ENCODE measurements at places on chromosomes 7 and 10.

DNA sequence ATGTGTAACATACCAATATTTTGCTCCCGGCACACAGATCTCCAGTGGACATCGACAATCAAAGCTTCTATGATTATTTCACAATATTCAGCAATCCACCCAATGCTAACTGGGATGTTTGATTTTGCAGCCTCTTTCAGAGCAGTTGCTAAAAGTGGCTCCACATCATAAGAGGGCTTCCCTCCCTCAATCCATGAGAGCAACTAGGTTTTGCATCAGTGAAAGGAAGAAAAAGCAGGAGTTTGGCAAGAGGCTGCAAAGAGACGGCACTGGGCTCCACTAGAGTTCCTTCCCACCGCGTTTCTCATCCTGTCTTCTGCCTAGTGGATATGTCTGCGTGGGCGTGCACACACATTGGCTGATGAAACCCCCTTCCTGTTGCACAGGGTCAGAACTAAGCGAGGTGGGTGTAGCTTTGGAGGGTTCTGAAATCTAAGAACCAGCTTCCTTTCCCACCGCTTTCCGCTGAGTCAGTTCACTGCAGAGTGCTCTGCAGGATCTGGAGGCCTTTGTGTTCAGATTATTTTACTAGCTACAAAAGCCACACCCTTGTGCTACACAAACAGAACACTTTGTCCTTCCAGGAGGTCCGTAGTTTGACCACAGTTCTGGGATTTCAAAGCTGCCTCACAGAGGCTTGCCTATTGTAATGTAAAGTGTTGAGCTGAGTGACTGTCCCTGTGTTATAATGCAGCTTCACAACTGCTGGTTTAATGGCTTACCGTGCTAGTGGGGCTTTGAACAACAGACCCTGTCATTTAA, 28.1 kb downstream of the ARL4A start:
- DNase-seq = peak; percentile 34

GRCh38 chr10:61472090-61472674, 19.0 kb upstream of the TMEM26 start:
- no peak for DNase-seq

DNA sequence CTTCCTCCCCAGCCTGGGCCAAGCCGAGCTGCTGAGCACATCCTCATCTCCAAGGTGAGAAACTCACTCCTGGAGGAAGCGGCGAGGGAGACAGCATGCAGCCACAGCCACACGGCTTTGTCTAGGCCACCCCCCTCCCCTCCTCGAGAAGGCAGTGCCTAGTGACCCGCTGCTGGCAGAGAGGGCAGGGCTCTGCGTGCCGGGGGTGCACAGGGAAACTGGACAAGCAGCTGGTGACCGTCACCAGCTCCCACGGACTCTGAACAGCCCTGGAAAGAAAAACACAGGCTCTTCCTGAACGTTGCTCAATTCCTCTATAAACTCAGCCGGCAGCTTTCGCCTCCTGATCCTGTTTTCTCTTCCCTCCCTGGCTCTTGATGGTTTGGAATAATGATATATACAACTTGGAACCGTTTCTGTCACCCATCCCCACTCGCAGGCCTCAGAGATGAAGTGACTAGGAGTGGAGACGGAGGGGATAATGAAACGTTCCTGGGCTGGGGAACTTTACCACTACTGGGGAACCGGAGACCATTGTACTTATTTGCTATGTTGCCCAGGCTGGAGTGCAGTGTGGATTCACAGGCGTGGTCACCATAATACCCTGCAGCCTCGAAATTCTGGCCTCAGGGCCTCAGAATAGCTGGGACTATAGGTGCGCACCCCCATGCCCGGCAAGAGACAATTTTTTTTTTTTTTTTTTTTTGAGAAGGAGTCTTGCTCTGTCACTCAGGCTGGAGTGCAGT, 19.3 kb downstream of the PAPOLB start:
- DNase-seq = no peak

DNA sequence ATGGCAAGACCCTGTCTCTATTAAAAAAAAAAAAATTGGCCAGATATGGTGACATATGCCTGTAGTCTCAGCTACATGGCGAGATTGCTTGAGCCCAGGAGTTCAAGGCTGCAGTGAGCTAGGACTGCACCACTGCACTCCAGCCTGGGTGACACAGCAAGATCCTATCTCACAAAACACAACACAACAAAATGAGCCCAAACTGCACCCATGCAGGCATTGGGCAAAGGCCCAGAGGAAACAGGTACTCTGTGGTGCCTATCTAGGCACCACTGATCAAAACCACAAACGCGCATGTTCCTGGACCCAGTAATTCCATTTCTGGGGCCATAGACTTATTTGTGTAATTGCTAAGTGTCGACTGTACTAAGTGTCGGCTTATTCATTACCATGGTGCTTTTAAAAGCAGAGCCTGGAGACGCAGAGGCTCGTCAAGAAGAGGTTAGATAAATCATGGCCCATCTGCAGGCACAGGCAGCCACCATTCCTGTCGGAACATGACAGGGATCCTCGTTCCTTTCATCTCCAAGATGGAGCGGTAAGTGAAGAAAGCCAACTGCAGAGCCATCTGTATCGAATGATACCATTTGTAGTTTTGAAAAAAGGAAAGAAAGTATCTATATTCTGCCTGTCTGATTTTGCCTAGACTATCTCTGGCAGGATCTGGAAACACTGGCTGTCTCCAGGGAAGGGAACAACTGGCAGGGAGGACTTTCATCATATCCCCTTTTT, 160.4 kb upstream of the RHEB start:
- DNase-seq = no peak

GRCh38 chr10:99844433-99844955, 62.1 kb downstream of the ABCC2 start:
- DNase-seq = no peak

DNA sequence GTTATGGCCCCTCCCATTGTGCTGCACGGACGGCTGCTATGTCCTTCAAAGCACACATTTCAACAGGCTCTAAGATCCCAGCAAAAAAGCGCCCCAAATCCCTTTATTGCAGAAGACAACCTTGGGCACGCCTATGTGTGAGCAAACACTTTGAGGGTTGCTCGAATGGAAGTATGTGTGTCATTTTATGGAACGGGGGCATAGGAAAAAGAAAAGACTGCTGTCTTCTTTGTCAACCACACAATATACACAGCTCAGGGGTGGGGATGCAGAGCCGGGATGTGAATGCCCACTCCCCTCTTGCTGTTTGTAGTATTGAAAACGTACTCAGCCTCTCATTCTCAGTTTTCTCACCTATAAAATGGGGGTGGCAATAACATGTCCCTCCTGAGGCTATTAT, 32.0 kb downstream of the C10orf53 start:
- DNase-seq = no peak

DNA sequence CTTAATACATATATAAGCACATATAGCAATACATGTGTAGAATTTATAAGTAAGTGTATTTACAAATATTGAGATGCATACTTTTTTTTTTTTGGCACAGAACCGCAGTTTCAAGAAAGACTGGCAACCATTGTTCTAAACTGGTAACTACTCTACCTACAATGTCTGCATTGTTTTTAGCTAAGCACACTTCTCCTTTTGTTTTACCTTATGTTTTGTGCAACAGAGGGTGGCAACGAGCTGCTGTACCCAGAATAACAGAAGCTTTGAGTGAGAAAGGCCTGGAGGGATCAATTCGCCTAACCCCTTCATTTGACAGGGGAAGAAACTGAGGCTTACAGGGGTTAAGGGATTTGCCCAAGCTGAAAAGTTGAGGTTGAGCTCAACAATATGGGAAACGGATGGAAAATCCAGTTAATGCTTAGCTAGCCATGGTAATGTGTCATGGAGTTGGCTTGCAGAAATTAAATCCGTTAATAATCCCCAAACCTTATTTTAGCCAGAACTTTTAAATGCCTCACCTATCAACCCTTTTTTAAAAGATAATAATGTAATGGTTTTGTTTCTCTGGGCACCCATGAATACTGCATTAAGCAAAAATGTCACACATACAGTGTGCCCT, 25.5 kb downstream of the FZD1 start:
- no peak for DNase-seq

DNA sequence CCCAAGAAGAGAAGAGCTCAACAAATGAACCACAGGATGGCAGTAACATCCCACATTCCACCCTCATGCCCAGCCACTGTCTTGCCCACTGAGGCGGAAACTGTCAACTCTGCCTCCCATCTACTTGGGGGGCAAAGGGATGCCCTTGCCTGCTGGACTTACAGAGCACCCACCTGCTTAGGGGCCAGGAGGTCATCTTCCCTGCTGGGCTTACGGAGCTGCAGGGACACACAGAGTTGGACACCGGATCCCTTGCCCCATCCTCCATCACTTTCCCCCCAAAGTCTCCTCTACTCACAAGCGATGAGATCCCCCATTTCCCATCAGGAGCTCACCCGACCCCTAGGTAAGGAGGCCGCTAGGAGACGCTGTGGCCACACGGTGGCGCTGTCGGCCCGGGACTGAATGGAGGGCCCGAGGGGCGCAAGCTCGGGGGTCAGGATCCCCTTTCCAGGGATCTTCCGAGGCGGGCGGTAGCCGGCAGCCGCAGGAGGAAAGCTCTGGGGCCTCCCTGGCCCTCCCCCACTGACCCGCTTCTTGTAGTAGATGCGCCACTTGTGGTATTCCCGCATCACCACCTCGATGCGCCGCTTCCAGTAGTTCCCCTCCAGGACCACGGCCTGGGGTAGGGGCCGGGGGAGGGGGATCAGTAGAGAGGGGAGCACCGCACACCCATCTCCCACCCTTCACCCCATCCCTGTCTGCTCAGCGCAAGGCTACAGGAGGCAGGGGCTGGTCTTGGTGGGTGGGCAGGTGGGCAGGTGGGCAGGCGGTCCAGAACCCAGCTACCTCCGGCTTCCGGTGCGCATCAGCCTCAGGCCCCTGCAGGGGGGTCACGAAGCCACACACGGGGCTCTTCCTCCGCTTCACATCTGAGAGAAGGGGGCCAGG, 17.3 kb downstream of the MLXIPL start:
- no peak for DNase-seq

DNA sequence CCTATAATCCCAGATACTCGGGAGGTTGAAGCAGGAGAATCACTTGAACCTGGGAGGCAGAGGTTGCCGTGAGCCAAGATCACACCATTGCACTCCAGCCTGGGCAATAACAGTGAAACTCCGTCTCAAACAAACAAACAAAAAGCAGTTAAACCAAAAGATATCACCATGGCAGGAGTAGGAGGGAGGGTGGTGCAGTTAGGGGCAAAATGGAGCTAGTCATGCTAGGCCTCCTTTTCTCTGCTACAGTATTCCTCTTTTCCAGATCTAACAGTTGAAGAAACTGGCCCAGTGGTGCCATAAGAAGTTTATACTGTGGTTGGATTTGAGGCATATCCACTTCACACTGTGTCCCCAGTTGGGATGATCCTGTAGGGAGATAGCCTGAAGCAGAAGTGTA, 261.6 kb downstream of the SKIDA1 start:
- DNase-seq = no peak

DNA sequence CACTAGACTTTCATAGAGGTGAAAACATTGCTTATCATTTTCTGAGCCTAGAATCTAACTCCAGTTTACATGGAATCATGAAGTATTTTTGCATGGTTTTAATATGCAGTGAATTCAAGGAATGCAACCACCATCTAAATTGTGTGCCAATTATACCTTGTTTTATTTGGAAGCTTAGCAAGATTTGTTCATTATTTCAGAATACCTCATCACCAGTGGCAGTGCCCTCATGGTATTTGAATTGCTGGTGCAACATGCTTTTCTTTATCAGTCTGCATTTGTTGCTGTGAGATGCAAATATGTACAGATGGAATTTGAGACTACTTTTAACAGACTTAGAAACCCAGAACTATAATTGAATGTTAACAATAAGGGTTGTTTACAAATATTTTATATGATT, 18.7 kb upstream of the ZNF800 start:
- DNase-seq = no peak

DNA sequence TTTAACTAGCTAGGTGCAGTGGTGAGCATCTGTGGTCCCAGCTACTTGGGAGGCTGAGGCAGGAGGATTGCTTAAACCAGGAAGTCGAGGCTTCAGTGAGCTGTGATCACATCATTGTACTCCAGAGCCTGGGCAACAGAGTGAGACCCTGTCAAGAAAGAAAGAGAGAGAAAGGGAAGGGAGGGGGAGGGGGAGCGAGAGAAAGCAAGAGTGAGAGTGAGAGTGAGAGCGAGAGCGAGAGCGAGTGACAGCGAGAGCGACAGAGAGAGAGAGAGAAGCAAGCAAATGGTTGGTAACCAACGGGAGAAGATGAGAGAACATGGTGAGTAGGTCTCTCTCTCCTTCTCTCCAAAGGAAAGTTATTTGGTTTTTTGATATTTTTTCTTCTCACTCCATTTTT, 69.8 kb upstream of the DGKI start:
- no peak for DNase-seq

GRCh38 chr7:98133181-98133580, 26.5 kb downstream of the LMTK2 start:
- no peak for DNase-seq

DNA sequence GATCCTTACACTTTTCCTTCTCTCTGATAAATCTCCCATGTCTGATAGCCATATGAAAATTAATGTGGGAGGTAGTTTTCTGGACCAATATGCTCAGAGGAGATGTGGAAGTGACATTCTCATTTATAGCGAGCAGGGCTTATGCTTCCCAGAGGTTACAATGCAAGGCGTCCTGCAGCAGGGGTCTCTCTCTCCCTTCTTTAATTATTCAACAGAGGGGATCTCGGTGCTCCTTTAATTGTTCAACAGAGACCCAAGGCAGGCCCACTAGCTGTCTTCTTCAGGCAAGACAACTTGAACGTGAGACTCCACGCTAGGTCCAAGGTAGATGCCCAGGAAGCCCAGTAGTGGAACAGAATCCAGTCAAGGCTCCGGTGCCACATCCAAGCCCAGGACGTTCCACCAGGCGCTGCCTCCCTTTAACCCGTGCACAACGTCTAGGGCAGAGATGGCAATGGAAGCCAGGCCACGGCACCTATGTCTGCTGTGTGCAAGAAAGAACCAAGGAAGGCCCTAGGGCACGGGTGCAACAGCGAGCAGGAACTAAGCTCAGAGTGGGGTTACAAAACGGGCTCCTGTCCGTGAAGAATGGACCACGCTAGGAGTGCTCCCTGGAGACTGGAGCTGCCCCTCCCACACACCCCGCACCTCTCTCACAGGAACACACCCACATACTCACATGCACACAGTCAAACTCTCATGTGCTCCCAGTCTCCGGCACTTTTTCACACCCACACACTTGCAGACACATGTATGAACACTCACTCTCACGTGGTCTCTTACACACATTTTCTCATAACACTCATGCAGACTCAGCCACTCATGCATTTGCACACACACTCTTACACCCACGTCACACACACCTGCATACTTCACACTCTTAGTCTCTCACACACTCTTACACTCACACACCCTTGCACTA, 230.4 kb downstream of the TNS3 start:
- DNase-seq = no peak
